ENCODE measurements at places on chromosomes 3 and 15.

GRCh38 chr3:180720012-180720411 is 40.7 kb upstream of the CCDC39 start:
- DNase-seq, result no peak

DNA sequence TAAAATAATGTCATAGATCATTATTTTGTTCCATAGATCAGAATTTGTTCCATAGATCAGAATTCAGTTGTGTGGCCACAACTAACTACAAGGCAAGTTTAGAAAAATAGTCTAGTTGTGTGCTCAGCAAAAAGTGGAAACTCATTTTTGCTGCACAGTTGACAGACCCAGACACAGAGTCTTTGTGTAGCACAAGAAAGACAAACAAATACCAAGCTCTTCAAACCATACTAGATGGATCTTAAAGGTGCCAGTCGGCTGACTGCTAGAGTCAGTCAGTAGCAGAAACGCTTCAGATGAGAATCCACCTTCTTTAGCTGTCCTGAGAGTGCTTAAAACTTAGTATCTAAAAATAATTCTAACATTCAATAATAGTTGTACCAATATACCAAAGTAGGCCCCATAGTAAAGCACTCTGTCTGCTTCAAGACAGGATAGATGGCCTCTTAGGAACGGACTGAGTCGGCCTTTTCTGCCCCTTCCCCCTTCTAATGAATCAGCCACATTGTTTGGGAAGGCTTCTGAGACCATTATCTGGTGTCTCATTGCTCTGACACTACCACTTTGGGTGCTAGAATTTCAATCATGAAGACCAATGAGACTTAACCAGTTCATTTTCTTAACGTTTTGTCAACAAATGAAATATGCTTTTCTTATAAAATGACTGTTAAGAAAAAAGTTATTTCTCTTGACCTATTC is 27.7 kb upstream of the SLC4A7 start:
- DNase-seq, result no peak

DNA sequence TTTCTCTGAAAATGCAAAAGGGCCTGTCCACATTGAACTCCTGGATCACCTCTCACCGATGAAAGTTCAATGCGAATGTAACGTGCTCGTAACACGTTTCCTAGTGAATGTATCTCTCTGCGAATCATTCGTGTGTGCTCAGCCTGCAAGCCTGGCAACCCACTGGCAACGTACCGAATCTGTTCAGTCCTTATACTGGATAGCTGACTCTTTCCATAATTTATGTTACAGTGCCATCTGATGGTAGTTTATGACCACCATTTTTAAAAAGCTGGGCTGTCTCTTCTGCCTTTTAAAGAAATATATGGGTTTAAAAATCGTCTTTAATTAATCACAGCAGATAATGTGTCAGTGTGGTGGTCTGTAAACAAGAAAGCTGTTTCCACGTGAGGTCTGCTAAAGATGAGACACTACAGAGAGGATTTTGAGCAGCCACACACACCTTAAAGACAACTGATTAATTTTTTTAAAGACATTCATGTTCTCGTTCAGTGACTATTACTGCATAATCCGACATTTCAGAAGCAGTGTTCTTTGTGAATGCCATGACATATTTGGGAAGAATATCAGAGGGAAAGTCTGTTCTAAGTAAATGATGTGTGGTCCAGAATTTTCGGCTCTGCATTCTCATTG is 69.4 kb upstream of the FOXP1 start:
- DNase-seq, result no peak

DNA sequence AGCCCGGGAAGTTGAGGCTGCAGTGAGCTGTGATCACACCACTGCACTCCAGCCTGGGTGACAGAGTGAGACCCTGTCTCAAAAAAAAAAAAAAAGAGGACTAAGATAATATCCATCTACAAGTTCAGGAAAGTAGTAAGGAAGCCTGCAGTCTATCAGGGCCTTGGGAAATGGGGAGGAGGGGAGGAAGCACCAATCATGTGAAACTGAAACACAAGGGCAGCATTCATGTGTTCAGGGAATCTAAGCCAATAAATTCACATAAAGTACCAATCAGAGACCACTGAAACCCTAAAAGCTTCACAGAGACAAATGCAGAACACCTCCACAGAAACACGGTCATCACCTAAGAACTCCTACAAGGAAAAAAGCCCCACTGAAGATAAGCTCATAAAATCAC is 22.9 kb upstream of the HHATL start:
- DNase-seq, result no peak

DNA sequence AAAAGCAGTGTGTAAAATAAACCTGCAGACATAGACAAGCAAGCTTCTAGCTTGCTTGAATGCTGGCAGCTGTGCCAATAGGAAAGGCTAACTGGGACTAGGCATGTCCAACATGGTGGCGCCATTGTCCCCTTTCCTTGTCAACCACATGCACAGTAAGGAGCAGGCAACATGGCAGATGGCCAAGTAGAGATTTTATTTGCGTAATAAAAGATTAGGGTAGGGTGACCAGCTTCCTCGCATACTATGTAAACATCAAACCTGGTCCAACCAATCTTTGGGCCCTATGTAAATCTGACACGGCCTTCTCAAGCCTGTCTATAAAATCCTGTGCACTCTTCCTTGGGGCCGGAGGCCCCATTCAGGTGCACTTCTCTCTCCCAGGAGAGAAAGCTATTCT is 575.4 kb upstream of the GOLIM4 start:
- no peak for DNase-seq

- no peak for DNase-seq
Observed at GRCh38 chr15:64763874-64764273, 11.5 kb downstream of the RBPMS2 start.

GRCh38 chr15:83890587-83890986 is 236.7 kb downstream of the ADAMTSL3 start:
- no peak for DNase-seq

- DNase-seq, result no peak
Observed at GRCh38 chr3:134822090-134822489, 27.0 kb downstream of the EPHB1 start.

DNA sequence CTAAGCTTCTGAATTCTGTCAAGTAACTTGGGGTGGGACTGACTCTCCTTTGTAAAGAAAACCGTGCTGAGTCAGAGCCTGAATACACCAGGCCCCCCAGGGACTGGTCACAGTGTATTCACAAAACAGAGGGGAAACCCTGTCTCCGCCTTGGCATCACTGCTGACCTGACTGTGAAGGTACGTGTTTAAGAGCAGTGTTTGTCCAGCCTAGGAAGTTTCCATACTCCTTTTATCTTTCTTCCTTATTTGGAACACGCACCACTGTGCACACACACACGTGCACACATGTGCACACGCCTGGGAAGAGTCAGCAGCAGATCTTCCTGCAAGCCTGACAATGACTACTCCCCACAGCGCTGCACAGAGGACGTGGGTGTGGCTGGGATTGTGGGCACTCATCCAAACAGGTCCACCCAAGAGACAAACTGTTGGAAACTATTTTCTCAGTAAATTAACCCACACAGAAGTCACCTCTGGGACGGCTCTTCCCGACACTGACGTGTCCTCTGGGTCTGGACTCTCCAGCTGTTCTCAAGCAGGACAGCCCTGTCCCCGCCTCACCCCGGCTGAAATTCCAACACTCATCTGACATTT is 87.7 kb downstream of the ATP10A start:
- DNase-seq, result no peak

DNA sequence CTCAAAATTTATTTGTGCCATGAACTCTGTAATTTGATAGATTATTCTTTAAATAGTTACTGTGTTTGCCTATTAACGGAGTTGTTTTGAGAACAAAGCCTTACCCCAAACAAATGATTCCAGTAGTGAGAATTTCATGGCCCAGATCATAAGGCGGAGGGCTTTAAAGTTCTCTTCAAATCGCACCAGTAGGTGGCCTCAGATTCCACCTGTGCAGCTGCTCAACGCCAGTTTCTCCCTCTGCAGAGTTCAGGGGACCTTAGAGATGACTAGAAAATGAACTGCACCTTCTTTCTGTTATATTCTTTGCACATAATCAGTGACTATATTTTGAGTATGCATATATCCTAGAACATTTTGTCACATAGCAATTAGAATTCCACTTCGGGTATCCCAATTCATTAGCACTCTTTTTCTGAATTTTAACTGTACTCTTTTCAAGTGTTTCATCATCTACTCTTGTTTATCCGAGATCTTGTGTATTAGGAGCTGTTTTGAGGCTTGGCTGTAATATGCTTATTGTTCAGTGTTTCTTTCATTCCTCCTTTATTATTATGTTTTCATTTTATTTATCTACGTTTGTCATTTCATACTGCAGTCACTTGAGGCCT is 232.6 kb upstream of the CHRM5 start:
- no peak for DNase-seq

- DNase-seq, result no peak
Observed at GRCh38 chr15:77185242-77185785, 114.4 kb upstream of the TSPAN3 start.

GRCh38 chr3:167691366-167691765 is 37.6 kb upstream of the WDR49 start:
- DNase-seq, result no peak

- no peak for DNase-seq
Observed at GRCh38 chr3:69115731-69116130, 6.7 kb downstream of the LMOD3 start.

GRCh38 chr3:191238321-191238817 is 39.3 kb downstream of the OSTN start:
- no peak for DNase-seq

DNA sequence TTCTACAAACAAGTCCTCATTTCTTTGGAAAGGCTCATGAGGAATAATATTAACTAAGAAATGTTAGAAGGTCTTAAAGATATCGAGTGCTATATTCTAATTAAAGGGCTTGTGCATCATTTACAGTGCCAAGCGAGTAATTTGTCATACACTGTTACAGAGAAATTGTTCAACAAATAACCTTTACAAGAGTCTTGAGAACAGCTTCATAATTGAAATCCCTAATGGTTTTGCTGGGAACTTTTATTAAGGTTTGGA is 209.5 kb downstream of the MECOM start:
- DNase-seq, result no peak

DNA sequence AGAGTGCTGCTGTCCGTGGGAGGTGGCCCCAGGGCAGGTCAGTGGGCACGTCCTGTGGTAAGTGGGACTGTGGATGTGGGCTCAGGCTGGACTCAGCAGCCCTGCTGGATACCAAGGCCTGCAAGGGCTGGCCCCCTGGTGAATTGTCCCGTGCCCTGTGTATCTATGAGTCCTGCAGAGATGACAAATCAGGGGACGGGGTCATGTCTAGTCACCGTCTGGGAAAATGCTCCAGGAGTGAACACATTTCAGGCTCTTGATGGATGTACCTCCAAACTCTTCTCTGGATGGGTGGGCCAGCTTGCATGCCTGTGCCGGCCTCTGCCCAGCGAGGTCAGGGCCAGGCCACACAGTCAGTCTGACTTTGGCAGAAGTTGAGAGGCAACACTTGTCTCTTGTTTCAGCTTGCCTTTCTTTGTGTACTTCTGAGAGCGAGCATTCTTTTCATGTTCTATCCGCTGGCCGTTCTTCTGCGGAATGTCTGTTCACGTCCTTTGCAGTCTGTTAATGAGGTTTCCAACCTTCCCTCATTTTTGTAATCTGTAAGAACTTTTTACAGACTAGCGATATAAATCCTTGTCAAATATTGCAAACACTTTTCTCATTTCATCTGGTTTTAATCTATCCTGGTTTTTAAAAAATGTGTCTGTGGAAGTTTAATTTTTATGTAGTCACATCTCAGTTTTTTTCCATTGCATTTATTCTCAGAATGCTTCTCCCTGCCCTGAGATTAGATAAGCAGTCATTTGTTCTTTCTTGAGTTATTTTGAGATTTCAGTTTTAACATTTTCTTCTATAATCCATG is 11.4 kb upstream of the STAB1 start:
- DNase-seq, result no peak

DNA sequence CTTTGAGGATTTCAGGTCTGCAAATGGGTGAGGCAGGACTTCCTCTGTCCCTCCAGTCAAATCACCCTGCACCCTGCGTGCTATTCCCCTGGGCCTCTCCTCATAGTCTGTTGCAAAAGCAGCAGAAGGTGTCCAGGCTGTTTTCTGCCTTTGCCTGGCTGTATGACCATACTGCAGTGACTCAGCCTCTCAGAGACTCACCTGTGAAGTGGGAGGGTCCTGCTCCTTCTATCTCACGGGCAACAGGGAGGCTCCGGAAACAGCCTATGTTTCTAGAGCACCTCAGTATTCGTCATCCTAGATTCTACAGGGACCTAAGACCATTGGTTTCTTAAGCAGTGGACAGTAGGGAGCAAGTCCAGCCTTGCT is 216.4 kb downstream of the TLE3 start:
- DNase-seq, result no peak

- no peak for DNase-seq
Observed at GRCh38 chr3:151859233-151859673, 14.2 kb upstream of the SUCNR1 start.

GRCh38 chr15:85073556-85074194 is 92.0 kb downstream of the PDE8A start:
- no peak for DNase-seq

- DNase-seq, result no peak
Observed at GRCh38 chr3:68228856-68229255, 574.4 kb upstream of the SUCLG2 start.

DNA sequence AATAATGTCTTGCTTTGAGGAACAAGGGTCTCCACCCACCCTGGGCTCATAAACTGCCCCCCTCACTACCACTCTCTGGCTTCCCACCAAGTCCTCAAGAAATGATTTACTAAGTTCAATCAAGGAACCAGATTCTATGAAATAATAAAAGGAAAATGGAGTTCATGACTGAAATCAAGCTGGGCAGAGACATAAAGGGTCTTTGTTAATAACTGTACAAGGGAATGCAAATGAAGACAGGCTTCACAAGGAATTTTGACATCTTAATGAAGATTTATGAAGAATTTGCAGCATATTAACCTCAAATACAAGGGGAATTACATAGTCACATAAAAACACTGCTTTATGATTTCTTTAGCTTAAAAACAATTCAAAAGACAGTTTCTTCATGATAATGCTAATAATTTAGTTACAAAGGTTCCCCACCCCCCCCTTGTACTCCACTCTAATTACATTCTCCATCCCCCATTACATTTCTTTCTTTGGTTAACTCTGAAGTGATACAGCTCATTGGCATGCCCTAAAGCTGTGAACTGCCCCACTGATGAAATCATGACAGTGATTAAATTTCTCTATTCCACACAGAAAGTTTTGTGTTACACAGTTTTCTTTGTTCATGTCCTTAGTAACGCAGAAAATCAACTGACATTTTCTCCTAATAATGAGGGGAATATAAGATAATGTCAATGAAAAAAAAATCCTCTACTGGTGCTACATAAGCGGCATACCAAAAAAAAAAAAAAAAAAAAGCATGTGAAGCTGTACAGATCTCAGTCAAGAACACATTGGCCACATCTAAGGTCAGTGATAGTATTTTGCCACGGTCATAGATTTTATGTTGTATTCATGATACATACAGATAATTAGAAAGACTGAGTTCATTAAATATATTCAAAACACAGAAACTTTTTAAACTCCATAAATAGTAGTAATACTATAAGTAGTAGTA is 54.4 kb downstream of the WWTR1 start:
- DNase-seq, result no peak

- DNase-seq, result no peak
Observed at GRCh38 chr15:52163321-52164190, 27.6 kb downstream of the GNB5 start.

- no peak for DNase-seq
Observed at GRCh38 chr3:9468460-9468859, 71.0 kb downstream of the SETD5 start.

GRCh38 chr3:46987743-46988401 is 8.4 kb downstream of the NBEAL2 start:
- peak; percentile 74 for DNase-seq
